Kidney tubule cell (primary cell): ENCODE measurements at places on chromosomes 11 and 22.
A peak's percentile ranks its signal among the peaks of the same experiment; 100 is the strongest.

GRCh38 chr11:101176381-101176780 is 46.8 kb upstream of the PGR start:
- DNase-seq: no peak

GRCh38 chr22:36584666-36585065 is 55.7 kb upstream of the EIF3D start:
- no peak for DNase-seq

DNA sequence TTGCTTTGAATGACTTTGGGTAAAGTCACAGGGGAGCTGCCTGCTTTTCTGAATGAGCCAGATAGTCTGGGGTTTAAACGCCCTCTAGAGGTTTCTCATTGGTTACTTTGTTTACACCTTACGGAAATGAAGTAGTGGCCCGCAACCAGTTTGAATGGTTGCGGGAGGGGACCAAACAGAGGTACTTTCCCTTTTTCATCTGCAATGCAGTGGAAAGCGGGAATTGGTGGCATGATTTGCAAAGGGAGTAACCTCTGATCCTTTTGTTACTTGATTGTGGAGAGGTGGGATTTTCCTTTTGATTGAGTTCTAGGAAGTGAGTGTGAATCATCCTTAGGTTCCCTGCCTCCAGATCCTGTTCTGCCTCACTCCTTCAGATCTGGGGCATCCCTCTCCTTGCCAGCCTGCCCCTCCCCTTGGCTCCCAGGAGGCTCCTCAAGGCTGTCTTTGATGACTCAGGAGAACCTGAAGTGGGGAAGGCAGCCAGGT is 15.9 kb upstream of the GLYATL1 start:
- DNase-seq: peak; percentile 95

DNA sequence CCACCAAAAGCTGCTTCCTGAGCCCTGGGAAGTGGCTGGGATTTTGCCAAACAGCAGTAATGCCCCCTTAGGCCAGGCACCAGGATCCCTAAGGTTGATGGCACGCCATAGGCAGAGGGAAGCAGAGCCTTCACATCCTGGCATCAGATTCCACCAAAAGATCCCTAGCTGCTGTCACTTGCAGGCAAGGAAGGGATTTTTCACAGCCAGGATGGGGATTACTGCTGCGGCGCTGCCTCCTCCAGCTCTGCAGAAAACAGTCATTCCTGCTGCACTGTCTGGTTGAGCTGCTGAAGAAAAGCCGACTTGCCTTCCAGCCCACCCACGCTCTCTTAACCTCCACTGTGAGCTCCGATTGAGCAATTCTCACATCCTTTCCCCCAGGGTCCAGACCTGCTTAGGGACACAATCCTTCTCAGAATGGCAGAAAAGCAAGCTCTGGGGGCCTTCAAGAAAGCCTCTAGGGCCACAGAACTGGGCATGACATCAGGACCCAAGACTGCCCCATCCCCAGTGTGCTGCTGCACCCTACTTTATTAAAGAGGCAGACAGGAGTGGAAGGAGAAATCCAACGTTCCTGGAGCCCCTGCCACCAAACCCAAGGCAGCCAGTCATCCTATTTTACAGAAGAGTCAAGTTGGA is 19.9 kb downstream of the SYN3 start:
- DNase-seq: no peak

- no peak for DNase-seq
These were observed 17.5 kb downstream of the GLB1L2 start for GRCh38 chr11:134349109-134349801.

GRCh38 chr11:74636630-74637184 is 44.3 kb downstream of the POLD3 start:
- peak; percentile 81 for DNase-seq

GRCh38 chr11:71450939-71451338 is 2.1 kb upstream of the NADSYN1 start:
- no peak for DNase-seq

DNA sequence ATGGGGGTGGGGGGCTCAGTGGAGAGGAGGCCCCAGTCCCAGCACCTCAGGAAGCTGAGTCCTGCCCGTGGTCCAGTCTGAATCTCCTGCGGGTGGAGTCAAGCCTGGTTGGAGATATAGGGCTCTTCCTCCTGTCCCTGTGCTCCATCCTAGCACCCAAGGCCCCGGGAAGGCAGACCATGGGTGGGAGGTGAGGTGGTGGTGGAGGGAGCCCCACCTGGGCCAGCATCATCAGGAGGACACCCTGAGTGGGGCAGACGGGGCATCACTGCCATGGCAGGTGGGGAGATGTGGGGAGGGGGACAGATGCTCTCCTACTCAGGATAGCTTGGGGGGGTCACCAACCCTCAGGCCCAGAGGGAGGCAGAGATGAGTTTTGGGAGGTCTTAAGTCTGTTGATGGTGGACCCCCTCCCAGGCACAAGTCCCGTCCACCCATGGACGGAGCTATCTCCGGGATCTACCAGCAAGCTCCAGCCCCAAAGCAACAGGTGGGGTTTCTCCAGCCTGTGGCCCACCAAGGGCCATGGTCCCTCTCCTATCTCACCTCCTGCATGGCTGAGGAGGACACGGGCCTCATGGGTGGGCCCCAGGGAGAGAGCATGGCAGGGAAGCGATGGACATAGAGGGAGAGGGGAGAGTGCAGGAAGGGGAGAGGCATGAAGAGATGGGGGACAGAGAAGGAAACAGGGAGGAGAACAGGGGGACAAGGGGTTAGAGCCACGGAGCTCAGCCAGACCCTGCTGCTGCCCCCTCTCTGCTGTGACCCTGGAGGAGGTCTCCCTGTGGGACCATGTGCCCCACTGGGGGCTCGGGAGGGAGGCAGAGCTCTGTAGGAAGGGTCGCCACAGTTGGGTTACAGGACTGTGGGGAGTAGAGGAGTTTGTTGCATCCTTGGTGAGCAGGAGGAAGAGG is 1.3 kb downstream of the MRGPRE start:
- DNase-seq: no peak

GRCh38 chr11:1862588-1863351 is 9.9 kb downstream of the LSP1 start:
- peak; percentile 51 for DNase-seq

DNA sequence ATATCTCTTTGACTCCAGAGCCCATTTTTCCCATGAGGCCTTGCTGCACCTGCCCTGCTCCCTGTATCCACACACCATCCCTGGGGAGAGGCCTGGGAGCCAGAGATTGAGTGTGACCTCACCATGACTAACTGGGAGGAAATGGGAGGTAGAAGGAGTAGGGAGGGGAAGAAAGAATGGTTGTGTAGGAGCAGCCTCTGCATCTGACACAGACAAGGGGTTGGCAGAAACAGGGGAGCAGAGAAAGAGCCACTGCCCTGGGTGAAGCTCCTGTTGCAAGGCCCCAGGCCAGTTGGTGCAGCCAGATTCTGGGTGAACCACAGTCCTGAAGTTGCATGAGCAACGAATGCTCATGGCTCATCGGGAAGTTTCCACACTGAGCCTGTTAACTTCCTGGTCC is 32.4 kb downstream of the POU2F3 start:
- peak; percentile 88 for DNase-seq

DNA sequence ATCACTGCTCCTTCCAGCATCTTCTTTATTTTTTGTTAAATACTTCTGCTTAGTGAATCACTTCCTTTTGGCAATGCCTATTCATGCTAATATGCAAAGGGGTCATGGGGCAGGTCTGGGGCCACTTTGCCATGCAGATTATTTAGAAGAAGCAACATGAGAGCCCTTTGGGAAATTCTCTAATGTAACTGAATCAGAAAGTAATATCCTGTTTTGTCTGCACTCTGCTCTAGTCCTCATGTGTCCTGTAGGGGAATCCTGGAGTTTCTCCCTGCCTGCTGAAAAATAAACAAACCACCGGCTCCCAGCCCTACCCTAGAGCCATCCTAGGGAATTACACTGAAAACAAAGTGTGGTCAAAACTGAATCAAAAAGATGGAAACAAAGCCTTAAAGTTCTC is 176.5 kb upstream of the POU2AF2 start:
- no peak for DNase-seq

DNA sequence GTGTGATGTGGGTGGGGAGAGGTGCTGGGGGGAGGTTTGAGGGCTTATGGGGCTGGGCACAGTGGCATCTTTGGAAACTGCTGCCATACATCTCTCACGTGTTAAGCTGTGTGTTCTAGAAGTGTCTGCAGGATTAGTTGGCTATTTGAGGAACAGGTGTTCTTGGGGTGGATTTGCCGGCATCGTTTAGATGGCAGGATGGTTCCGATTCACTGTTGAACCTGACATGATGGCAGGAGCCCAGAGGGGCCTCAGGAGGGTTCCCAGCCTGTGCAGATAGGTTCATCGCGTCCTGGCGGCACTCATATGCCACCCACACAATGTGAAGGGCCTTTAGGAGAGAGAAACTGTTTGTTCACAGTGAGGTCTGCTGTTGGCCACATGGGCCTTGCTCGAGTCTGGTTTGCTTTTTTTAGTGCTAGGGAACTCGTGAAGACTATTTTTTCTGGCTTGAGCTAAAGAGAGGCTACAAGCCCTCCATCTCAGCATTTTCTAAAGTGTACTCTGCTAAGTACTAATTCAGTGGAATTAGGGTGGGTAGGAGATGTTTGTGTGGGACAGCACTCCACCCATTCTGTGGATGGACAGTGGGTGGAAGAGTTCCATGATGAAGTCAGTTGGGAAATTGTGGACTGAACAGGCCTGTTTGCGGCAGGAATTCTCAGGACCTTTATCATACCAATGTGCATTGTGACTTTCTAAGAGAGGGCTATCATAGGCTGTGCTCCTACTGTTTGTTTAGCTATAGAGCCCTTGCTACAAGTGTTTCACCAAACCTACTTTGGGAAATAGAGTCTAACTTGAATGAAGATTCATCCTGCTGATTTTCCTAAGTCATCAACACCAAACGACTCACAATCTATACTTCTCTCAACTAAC is 55.4 kb upstream of the PLET1 start:
- no peak for DNase-seq

DNA sequence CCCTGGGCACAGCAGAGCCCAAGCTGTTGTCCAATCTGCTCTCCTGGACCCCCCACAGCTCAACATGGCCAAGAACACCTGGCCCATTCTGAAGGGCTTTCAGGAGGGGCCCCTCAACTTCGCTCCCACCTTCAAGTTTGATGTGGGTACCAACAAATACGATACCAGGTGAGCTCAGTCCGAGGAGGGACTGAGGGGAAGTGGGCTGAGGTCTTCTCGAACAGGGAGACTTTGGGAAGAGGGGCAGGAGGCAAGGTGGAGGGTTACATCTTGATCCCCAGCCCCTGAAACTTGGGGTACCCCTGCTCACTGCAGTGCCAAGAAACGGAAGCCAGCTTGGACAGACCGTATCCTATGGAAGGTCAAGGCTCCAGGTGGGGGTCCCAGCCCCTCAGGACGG is 5.4 kb downstream of the INPP5J start:
- DNase-seq: no peak

DNA sequence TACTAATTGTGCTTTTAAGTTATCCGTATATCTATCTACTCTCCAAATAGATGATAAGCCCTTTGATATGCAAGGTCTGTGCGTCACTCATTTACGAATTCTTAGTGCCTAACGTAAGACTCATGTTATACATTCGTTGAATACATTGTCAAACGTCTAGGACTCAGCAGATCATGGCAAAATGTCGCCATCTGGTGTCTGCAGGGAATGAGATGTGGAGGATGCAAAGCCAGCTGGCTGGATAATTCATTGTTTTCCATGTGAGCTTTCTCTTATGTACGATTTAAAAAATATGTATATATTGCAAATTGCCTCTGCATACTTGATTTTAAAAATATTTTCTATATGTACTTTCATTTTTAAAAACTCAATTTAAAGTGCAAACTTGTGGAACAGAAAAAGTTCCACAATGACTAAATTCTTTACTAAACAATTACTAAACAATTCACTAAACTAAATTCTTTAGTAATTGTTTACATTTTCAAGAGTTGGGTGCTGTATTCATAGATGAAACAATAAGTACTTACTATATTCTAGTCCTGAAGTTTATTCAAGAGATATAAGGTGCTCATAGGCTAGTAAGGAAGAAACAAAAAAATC is 33.8 kb downstream of the ZNF202 start:
- DNase-seq: peak; percentile 58

- DNase-seq: no peak
These were observed 7.3 kb downstream of the ZDHHC8 start for GRCh38 chr22:20138868-20139267.

- peak; percentile 88 for DNase-seq
These were observed 7.7 kb downstream of the E2F8 start for GRCh38 chr11:19232910-19233503.

DNA sequence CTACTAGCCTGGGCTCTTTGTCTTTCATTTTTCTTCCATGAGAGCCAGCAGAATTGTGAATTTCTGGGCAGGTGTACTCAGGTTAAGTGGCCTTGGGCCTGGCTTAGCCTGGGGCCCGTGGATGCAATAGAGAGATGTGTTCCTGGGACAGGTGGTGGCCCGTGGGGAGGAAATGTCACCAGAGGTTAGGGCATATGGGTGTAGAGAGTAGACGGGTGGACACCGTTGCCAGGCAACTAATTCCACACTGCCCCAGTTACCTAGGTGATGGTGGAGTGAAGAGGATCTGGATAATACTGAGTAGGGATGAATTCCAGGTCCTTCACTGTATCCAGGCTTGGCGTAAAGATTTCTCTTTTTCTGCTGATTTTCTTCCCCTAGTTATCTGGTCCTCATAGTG is 175.0 kb downstream of the INSC start:
- DNase-seq: no peak

GRCh38 chr11:75858042-75858441 is 43.0 kb downstream of the UVRAG start:
- no peak for DNase-seq

DNA sequence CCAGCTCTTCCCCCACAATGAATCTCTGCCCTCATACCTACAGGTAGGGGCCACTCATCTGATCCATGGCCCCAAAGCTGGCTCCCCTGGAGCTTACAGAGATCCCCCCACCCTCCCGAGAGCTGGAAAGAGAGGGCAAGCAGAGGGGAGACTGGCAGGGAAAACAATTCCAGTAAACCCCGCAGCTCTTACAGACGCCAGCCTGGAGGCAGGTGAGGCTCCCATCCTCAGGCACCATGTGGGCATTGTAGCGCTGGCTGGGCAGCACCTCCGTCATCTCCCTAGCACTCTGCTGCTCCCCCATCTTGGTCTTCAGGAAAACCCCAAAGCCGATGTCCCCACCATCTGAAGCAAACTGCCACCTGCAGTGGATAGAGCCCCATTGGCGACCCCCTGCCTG is 14.1 kb downstream of the SEC14L4 start:
- no peak for DNase-seq

DNA sequence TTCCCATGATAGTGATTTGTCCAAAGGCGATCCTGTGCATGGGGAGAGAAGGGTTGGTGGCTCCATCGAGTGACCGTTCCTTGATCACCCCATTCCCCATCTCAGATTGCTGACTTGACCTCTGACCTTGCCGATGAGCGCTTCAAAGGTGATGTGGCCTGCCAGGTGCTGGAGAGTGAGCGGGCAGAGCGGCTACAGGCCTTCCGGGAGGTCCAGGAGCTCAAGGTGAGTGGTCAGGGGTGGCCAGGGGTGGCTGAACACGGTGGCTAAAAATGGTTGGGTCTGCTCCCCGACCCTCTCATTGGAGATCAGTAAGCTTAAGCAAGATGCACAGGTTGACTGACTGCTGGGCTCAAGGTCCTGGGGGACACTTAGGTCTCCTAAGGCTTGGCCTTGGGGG is 148.7 kb downstream of the MYO18B start:
- no peak for DNase-seq

GRCh38 chr11:65851811-65852507 is 6.0 kb downstream of the CFL1 start:
- DNase-seq: no peak
